ENCODE measurements at places on chromosomes 4 and X. TPM values are rescaled to one million over a fixed set of nuclear protein-coding genes. Genes with fewer than 3 reads are reported as not detected.

The RNF128 gene
- 0.30 TPM for total RNA-seq

- peak; percentile 31 for DNase-seq
These were observed 4.3 kb upstream of the SLC4A4 start for GRCh38 chr4:71334465-71334882.

DNA sequence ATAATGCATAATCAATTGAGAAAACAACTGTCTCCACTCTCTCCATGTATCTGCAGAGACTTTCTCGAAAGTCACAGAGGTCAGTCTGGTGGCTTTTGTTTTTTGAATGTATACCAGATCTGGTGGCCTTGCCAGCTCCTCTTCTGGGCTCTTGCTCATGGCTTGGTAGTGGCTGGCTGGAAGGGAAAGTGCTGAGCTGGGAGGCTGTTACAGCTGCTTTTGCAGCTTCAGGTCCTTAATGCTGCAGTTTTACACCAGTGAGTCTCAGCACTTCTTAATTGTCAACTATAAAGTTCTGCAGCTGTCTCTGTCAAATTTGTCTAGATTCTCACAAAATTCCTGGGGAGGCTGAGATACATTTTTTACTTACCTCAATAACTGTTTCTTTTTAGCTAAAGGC is 390.0 kb downstream of the GRXCR1 start:
- DNase-seq = no peak

GRCh38 chr4:121073004-121073435 is 685 bp upstream of the NDNF start:
- DNase-seq = no peak

DNA sequence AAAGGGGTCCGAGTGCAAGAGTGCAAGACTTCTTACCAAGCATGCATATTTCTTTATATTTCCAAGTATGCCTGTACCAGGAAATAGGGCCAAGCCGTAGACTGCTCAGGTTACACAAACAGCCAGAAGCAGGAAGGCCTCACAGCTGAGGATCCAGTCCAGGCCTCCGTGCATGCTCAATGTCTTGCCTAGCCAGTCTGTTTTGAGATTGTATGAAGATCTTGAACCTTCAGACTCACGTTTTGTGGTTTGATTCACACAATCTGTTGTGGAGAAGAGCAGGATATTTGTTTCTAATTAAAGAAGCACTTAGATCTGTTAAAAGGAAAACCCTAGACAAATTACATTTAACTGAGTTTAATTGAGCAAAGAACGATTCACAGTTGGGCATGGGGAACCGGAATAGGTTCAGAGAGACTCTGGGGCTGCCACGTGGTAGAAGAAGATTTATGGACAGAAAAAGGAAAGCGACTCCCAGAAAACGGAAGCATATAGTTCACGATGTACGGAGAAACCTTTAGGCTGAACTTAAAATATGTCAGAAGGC is 1.2 kb downstream of the MGST2 start:
- peak; percentile 7 for DNase-seq

- DNase-seq = no peak
These were observed 367.3 kb upstream of the CASK start for GRCh38 chrX:42290608-42291007.

The MAGEA4 gene
- total RNA-seq = not detected

- DNase-seq = no peak
These were observed 52.2 kb downstream of the AFAP1 start for GRCh38 chr4:7887436-7887835.

The TRIM75 gene
- not detected for total RNA-seq

GRCh38 chrX:87067795-87068369 is 449.7 kb upstream of the KLHL4 start:
- DNase-seq = no peak

DNA sequence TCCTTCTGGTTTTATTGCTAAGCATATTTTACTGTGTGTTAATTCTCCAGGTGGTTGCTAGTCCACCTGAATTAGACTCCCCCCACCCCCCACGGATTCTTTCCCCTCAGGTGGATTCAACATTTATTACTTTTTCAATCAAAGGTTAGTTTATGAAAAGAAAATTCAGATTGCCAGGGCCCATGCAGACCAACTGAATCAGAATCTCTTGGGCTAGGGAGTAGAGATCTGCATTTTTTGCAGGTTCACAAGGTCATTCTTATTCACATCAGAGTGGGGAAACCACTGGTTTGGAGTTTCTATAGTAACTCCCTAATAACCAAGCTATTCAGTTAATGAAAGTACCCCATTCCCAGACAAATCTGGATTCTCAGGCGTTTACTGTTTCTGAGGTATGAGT is 9.8 kb downstream of the TMEM255A start:
- no peak for DNase-seq

DNA sequence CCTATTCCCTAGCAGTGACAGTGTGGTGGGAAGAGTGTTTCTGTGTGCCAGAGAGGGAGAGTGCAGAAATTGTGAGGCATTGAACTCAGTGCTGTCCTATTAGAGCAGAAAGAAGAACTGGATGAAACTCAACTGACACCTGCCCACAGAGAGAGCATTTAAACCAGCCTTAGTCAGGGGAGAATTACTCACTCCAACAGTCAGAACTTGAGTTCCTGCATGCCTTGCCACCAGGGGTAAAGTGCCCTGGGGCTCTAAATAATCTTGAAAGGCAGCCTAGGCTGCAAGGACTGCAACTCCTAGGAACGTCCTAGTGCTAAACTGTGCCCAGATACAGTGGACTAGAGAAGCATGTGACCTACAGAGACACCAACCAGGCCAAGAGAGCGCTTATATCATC is 12.8 kb downstream of the CYSLTR1 start:
- DNase-seq = no peak

DNA sequence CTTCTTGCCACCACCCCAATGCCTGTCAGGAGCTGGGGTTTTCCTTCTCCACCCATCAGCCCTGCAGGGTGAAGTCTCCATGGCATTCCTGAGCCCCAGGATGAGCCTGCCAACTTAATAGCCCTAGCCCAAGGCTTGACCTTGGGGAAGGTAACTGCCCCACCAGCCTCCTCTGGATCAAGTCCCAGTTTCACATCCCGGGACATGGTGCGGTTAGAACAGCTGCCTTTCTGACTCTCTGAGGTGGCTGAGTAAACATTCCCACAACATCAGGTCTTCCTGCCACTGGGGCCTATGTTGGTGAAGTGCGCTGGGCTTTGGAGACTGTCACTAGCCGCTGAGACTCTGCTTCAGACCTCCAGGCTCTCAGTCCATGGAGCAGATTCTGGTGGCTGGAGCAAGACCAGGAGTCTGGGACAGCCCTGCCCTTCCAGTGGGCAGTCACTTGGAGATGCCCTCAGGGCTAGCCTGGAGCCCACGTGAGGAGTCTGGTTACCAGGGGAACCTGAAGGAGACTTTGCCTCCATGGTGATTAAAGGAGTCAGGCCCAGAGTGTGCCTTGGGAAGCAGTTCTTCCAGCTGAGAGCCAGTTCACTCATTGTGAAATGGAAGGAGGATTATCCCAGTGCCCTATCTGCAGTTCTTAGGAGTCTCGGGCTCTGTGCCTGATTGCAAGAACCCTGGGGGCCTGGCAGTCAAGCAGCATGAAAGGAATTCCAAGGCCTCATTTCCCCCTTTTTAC is 56.8 kb downstream of the SMIM20 start:
- DNase-seq = no peak

GRCh38 chr4:17082186-17082585 is 183.7 kb upstream of the LDB2 start:
- no peak for DNase-seq

The QRFPR gene
- total RNA-seq = 0.07 TPM

DNA sequence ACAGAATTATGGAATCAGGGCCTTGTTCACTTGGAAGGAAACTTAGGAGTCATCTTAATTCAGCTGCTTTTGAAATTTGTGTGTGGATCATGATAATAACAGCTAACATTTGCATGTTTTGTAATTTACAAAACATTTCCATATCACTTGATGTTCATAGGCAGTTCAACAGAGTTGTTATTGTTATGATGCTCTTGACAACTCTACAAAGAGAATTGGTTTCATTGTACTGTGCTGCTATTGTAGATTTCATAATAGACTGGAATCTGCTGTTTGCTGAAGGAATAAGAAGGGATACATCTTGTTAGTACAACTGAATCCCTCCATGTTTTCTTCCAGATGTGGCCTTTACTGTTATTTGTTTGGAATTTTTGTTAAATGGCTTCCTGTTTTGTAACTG is 83.5 kb downstream of the CNKSR2 start:
- no peak for DNase-seq

DNA sequence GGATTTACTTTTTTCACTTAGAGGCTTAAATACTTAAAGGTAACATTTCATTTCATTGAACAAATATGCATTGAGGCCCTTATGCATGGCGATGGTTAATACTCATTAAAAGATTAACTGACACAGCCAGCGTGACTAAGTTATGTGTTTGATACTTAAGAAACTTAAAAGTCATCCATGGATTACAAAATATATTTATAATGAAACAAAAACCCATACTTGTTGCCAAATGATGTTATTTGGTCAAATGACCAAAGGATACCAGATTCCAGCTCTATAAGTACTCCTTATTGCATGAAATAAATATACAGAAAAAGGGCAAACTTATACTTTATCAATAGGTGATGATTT is 26.7 kb downstream of the ZNF330 start:
- DNase-seq = no peak

DNA sequence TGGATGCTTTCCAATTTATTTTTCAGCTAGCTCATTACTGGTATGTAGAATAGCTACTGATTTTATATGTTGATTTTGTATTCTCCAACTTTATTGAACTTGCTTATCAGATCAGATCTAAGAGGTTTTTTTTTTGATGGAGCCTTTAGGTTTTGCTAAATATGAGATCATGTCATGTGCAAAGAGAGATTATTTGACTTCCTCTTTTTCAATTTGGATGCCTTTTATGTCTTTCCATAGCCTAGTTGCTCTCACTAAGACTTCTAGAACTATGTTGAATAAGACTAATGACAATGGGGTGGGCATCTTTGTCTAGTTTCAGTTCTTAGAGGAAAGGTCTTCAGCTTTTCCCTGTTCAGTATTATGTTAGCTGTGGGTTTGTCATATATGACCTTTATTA is 11.7 kb downstream of the MAGEE1 start:
- no peak for DNase-seq

DNA sequence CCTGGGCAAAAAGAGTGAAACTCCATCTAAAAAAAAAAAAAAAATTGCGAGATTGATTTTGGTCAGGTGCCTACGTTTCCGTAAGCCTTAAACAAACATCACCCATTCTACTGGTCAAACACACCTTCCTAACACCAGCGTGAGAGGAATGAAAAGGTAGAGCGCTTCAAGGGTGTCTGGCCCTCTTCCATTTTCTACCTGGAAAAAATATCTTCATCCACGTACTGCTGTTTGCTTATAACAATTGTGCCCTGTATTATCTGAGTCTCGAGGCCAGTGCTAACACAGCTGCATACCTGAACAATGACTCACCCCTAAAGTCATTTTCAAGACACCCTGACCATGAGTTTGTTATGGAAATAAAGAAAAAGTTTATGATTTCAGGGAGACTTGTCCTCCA is 13.9 kb downstream of the TMSB4X start:
- DNase-seq = no peak

The TMEM33 gene
- 37.9 TPM for total RNA-seq

GRCh38 chr4:74205046-74205445 is 47.1 kb downstream of the MTHFD2L start:
- no peak for DNase-seq

The TMPRSS11E gene
- total RNA-seq = not detected

- no peak for DNase-seq
These were observed 33.1 kb downstream of the TET2 start for GRCh38 chr4:105179539-105180401.
